ENCODE measurements at places on chromosomes 12 and 14.

DNA sequence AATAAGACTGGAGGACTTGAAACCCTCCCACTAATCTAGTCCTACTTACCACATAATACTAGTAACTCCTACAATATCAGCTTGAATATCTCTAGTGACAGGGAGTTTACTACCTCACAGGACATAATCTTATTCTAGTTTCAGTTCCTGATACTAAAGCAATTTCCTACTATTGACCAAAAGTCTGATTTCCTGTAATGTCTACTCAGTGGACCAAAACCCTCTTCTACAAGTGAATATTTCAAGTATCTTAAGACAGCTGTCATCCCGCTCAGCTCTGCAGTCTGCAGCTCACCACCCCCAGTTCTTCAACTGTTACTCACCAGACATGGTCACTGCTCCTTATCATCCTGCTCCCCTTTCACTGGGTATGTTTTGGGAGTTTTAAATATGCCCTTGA is 70.8 kb upstream of the TMCC3 start:
- DNase-seq = no peak

DNA sequence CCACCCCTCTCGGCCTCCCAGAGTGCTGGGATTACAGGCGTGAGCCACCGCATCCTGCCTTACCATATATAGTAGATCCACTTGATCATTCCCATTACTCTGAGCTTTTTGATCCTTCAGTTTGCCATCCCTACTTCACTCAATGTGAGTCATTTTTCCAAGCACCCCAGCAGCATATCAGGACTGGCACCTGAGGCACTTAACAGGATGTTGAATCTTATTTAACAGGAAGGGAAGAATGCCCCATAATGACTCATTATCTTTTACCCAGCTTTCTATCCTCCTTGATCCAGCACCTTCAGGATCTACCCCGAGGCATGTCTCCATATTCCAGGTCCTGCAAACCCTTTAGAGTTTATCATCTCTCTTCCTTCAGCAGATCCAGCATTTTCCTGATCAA is 84.9 kb upstream of the CMKLR1 start:
- DNase-seq = no peak

- peak; percentile 67 for DNase-seq
Observed at GRCh38 chr12:87953256-87953860, 75.8 kb downstream of the C12orf50 start.

DNA sequence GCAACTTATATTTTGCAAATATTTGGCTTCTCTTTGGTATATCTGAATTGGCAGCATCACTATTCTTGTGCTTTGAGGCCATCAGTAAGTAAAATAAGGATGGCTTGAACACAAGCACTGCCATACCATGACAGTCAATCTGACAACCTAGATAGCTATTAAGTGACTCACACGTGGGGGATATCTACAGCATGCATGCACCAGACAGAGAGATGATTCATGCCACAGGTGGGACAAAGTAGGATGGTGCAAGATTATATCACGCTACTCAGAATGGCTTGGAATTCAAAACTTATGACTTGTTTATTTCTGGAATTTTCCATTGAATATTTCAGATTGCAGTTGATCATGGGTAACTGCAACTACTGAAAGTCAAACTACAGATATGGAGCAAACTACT is 675.6 kb upstream of the MDGA2 start:
- DNase-seq = no peak

DNA sequence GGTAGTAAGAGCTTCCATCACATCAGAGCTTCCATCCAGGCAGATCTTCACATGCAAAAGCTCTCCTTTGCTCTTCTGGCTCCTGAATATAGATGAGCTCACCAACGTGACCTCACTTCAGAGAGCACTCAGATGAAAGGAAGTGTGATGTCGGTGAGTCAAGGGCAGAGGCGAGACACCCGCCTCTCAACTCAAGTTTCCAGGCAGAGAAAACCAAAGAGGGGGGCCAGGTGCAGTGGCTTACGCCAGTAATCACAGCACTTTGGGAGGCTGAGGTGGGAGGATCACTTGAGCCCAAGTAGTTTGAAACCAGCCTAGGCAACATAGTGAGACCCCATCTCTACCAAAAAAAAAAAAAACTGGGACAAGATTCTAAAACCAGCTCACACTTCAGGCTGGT is 126.9 kb downstream of the DUSP6 start:
- no peak for DNase-seq

DNA sequence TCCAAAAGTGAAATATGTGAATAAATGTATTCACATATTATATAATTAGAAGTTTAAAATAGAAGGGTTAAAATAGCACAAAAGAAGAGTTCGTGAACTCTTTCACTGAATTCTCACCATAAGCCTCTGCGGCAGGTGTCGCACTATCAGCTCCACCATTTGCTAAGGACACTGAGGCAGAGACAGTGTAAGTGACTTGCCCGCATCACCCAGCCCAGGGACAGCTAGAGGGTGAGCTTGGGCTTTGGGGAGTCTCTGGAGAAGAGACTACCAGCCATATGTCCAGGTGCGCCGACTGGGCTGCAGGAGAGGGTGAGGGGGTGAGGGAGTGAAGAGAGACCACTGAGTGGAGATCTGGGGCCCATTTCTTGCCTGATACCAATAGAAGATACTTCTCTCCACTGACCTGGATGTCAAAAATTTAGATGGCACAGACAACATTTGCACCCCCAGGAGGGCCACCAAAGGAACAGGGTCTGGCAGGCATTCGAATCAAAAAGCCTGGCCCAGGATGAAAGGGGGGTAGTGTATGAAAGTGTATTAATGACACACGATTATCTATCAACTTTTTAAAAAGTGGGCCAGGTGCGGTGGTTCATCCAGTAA is 28.5 kb downstream of the FAIM2 start:
- no peak for DNase-seq

DNA sequence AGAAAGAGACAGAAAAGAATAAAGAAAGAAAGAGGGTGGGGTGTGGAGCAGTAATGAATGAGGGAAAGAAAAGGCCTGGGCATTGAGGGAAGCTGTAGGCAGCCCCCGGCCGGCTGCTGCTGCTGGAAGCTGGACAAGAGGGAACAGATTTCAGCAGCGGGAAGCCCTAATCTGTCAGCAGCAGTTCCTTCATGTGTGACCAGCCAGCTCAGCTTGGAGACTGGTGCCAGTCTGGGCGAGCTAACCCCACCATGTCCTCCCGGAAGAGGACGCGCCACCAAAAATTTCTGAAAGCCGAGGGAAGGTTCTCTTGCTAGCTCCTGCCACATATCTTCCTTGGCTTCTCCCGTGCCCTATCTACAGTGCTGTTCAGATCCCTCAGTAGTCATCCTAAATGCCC is 236.8 kb downstream of the GRIN2B start:
- DNase-seq = no peak

GRCh38 chr14:55160989-55161388 is 30.4 kb downstream of the DLGAP5 start:
- peak; percentile 23 for DNase-seq

GRCh38 chr12:113116875-113117274 is 18.7 kb downstream of the RASAL1 start:
- peak; percentile 30 for DNase-seq

DNA sequence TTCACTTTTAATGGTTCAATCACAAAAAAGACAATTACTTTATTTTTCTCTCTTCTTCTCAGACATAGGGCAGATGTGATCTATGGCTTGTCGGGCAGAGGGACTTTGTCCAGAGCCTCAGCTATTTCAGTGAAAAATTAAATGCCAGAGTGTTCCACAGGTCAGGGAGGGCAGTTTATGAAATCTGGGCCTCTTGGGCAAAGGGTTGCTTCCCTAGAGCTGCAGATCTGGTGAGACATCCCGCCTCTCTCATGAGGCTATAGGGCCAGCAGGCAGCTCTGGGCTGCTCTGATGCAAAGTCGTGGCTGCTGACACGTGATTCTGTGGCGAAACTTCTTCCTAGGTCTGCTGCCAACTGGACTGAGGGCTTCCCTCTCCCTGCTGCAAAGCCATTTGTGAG is 6.0 kb downstream of the CLMN start:
- peak; percentile 27 for DNase-seq

- DNase-seq = peak; percentile 28
Observed at GRCh38 chr12:54028314-54029201, at the start of gene HOXC6. HOXC6 (plus strand) TSS chr12:54028440; CDS start chr12:54028522, 82 bp downstream.

GRCh38 chr14:93186956-93187355 is 1.8 kb downstream of the LYSET start:
- no peak for DNase-seq

Data from OCI-M1 (cell line).